ENCODE measurements at places on chromosomes 2 and 18.

GRCh38 chr2:227509824-227510619, 38.1 kb downstream of the AGFG1 start:
- DNase-seq = no peak

GRCh38 chr2:12514631-12515437, 201.9 kb upstream of the TRIB2 start:
- peak; percentile 20 for DNase-seq

GRCh38 chr2:23475036-23475435, 90.1 kb downstream of the KLHL29 start:
- DNase-seq = no peak

GRCh38 chr2:234983011-234983726, 31.4 kb downstream of the SH3BP4 start:
- DNase-seq = no peak

GRCh38 chr2:186629250-186629996, 39.6 kb downstream of the ITGAV start:
- DNase-seq = no peak

DNA sequence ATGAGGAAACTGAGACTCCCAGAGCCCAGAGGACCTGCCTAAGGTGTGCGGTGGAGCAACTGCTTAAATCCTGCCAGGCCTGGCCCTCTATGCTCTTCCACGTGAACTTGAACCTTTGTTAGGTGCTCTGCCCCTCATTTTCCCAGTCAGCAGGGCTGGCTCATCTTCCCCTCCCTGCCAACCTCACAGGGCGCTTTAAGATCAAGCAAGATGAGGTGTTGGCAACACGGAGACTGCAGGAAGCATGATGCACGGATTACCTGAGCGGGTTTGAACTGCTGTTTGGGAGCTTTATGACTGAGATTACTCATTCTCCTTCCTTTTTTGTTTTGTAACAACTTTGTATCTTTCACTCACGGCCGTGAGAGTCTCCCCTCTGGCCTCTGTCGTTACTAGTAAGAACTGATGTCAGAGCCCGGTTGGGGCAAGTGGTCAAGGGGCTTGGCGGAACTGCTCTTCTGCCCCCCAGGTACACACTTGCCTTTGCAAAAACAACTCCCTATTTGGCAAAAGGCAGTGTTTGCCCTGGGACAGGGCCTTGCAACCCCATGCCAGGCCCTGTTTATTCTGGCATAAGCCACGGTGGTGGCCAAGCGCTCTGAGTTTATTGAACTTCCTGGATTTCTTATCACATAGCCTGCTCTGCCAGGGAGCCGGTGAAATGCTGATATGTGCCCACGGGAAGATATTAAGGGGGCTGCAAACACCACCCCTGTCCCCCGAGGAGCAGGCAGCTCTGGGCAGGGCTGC, 127.8 kb downstream of the INHBB start:
- no peak for DNase-seq

DNA sequence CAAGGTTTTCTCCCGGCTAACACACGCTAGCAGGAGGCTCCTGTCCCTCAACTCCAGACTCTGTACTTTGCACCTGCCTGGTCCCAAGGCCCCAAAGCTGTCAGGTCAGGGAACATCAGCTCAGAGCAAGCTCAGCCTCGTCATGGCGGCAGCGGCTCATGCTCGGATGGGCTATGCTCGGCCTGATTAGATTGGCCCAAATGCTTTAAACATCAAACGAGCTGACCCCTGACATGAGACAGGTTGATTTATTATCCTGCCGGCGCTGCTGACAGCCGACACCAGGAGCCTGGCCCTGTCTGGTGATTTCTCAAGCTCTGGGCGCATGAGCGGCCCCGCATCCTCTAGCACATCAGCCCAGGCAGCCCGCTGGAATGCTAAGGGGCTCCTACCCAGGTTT, 436.4 kb downstream of the EIPR1 start:
- DNase-seq = no peak

DNA sequence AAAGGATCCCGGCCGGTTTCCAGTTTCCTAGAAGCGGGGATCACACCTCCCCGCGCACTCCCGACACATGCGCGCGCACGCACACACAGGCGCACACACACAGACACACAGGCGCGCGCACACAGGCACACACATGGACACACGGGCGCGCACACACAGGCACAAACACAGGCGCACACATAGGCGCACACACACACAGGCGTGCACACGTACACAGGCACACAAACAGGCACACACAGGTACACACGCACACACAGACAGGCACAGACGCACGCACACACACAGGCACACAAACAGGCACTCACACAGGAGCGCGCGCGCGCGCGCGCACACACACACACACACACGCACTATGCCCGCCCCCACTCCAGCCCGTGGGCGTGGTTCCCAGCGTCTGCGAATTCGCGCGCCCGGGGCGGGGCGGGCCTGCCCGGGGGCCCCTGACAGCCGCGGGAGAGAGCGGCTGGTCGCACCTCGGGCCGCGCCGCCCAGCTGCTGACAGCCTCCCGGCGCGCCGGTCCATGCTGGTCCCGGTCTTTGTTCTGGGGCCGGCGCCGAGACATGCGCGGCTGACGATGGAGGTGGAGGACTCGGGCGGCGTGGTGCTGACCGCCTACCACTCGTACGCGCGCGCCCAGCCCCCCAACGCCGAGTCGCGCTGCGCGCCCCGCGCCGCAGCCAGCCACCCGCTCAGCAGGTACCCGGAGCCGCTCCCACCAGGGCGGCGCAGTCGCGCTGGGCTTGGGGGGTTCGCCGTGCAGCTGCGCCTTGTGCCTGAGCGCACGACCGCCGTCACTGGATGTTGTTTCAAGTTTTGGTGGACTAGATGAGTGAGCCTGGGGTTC, at the start of gene ARHGAP28:
Gene ARHGAP28, plus strand, starts transcription at position 470 of the 845 bp plus-strand sequence. Its CDS starts 106 bp downstream, at position 576.
- no peak for DNase-seq

- no peak for DNase-seq
These were observed 217.2 kb downstream of the ARL4C start for GRCh38 chr2:234279637-234280036.

DNA sequence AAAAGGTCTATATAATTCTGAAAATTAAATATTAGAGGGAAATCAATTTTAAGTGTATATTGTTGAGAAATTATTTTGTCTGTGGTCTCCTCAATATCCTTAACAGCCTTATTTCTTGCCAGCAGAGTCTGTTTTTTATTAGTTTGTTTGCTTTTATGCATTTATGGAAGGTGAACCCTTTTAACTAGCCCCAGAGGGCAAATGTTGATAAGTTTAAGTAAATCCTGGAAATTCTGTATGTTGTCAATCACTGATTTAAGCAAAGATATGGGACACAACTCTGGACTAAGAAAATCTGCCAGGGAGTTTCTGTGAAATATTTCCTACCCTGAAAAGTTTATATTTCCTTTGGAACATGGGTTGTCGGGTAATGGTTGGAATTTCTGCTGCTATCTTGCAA, 339.5 kb upstream of the COL3A1 start:
- DNase-seq = no peak

GRCh38 chr18:13107074-13107473, 111.5 kb upstream of the LDLRAD4 start:
- DNase-seq = no peak

GRCh38 chr2:103138123-103138901, 376.5 kb downstream of the TMEM182 start:
- DNase-seq = no peak

DNA sequence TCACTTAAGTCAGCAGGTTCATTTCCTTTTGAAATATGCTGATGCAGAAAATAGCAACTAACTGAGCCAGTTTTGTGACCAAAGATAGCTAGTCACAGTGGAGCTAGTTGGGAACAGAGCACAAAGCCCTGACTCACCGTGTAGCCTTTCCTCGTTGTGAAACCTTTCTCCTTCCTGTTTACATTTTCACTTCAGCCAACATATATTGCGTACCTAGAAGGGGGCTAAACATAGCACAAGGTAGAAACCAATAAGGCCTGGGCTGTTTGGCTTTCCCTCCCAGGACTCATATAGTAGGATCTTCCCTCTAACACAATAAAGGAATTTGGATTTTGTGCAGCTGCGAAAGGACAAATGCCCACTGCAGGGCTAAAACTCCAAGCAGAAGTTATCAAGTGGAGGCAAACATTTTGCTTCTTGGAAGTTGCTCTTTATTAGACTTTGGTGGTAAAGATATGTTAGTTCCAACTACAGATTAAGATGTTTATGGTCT, 24.5 kb upstream of the LPIN2 start:
- no peak for DNase-seq

GRCh38 chr2:169395821-169396374, 33.6 kb upstream of the LRP2 start:
- no peak for DNase-seq

- DNase-seq = no peak
These were observed 20.2 kb upstream of the MRO start for GRCh38 chr18:50839996-50840395.

DNA sequence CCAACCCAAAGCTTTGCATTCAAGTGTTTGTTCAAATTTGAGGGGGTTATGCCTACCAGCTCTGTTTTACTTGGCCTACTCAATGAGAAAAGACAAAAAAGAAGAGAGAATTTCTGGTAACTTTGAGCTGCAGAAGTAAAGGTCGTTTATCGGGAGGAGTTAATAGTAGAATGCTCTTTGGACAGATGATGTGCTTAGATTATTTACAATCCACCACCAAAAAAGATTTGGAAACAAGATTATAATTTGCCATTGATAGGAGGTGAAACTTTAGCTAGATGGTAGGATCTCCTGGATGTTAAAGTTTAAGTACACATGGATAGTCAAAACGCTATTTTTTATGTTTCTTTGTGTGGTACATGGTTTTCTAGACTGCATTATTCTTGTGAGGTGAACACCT, 24.9 kb upstream of the CPS1 start:
- no peak for DNase-seq

- DNase-seq = no peak
These were observed 615.8 kb downstream of the XIRP2 start for GRCh38 chr2:167504061-167504460.

- no peak for DNase-seq
These were observed 48.7 kb downstream of the LYPD1 start for GRCh38 chr2:132621131-132621875.

DNA sequence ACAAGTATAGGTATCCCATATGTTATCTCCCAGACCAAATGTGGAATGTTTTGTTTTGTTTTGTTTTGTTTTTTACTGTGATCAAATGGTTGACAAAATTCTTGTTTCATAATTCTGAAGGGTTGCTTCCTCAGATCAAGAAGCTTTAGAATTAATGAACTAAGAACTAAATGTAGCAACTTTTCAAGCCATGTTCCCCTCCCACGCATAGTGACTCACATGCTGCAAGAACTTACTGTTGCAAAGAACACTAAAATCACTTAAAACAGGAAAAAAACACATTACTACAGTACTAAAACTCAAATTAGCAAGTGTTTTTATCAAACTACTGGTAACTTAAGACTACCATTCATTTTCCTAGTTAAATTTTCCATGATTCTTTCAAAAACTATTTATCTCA, 30.6 kb downstream of the HNRNPLL start:
- DNase-seq = no peak

DNA sequence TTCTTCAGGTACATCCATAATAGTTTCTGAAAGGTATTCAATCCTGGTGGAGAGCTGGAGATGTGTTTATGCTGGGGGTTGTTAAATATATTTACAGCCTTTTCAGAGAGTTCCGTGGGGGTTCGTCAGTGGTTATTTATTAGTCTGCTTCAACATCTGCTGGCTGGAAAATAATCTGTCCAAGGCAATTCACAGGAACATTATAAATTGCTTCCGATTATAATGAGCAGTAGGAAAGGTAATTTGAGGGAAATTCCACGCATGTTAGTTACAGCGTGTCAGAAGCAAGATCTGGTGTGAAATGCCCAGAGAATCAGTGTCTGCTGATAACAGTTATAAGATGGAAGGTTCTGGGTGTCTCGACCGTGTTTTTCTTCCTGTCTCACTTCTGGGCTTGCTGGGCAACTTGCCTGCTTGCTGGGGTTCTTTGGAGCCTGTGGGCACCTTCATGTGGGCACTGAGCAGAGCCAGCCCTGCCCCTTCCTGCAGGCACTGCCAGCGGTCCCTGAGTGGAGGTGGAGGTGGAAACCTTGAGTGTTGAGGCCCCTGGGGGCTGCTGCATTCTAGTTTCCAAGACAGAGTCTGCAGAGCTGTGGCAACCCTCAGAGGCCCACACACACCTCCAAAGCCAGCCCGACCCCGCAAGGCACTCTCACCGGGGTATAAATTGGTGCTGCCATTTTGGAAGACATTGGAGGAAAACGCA, 185.7 kb downstream of the FAM210A start:
- peak; percentile 56 for DNase-seq

DNA sequence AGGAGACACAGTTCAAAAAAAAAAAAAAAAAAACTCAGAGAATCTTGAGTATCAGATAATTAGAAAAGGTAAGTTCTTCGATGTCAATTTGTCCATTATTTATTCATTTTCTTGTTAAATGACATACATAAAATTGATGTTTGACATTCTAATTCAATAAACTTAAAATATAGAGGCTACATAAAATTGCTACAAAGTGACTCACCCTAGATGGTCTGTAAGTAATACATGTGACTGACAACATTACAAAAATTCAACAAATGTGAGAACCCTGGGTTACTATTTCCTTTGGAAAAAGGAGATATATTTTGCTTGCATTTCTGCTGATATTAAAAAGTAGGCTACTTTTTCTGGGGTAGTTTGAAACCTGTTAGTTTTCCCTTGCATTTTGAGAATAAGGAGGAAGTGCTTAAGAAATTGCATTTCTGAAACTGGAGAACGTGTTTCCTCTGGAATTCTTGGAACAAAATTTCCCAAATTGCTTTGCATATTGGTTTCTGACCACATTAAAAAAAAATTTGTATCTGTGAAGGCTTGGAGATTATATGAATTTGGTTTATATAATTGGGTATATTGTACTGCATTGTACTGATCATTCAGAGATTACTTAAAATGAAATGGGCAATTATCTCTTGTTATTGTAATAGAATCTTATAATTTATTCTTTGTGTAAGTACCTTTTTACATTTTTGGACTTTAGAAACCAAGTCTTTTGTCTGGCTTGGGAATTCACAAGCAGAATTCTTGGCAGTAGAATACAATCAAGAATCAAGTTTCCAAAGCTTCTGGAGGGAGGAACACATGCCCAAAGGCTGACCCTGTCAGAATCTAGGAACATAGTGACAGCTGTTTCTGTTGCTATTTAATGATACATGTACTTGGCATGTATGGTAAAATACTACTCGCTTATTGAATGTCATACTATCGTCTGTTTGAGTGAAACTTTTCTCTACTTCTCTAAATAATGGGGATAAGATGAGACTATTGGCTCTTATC, 106.1 kb downstream of the DSEL start:
- DNase-seq = no peak

- DNase-seq = no peak
These were observed 105.5 kb downstream of the COPS8 start for GRCh38 chr2:237190966-237191713.
